Right lung (tissue), 10 donors: ENCODE measurements at places on chromosomes 1 and 21.

DNA sequence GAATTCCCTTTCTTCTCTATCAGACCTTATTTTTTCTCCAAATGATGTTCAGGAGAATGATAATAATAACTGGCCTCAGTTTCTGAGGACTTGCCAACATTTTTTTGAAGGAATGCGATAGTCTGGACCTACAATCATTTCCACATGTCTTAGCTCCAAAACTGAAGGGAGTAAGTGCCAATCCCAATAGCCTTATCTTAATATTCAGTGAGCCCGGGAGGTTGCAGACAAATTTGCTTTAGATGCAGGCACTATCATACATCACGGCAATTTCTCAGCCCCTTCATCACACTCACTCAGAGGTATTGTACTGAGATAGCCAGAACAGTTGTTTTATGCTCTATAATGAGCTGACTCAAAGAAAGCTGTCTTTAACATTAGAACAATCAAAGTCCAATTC, 796.9 kb downstream of the ADGRL2 start:
- peak; percentile 59 for DNase-seq

GRCh38 chr1:147581459-147581858, 40.2 kb downstream of the BCL9 start:
- no peak for DNase-seq

GRCh38 chr1:115196296-115196695, 107.0 kb upstream of the TSPAN2 start:
- DNase-seq, result no peak

GRCh38 chr1:37472281-37472680, 2.1 kb upstream of the ZC3H12A start:
- no peak for DNase-seq

DNA sequence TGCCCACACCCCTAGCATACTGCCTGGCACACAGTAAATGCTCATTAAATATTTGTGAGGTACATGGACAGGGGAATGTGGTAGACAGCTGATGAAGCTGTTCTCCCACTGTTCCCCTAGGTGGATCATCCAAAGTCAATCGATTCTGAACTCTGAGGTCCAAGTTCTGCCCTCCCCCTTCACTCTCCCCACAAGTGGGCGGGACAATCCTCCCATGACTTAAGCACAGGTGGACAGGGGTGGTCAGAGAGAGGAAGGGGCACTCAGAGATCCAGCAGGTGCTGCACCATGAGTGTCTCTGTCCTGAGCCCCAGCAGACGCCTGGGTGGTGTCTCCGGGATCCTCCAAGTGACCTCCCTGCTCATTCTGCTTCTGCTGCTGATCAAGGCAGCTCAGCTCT, at the start of gene CYP4A22:
Gene CYP4A22 (plus strand): TSS at position 244 of the 400 bp plus-strand sequence. CDS start 45 bp downstream, at position 289.
- no peak for DNase-seq
